Endodermal cell (in vitro differentiated cells): ENCODE measurements at places on chromosomes 1 and 21.

DNA sequence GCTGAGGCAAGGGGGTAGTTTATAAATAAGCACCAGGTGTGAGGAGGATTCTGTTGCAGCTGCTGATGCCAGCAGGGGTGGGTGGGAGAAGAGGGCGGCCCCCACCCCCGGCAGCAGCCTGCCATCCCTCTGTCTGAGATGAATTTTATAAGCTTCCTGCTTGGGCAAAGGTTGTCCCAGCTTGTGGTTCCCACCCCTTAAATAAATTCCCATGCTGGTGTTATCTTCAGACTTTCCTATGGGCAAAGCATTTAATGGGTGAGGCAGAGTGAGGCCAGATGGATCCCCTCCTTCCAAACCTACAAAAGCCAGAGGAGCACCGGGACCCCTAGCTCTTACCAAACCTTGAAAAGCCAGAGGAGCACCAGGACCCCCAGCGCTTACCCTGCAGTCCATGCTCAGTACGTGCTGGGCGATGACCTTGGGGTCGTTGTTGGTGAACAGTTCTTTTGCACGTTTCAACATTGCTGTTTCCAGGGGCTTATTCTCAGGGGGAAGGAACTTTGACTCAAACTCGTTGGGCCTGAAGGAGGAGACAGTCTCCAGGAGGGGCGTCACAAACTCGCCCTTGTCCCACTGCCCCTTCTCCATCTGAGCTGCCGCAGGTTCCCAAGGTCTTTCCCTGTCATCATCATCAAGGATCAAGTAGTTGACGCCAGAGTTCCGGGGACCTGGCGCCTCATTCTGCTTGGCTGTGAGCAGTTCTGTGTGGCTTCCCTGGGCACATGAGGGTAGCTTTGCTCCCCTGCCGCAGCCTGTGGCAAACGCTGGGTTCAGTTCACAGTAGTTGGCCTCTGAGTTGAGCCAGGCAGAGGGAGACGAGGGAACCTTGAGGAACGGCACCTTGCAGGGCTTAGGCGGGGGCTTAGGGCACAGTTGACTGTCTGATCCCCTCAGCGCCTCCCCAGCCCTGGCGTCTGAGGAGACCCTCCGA lies 99.5 kb downstream of the BCAR3 start:
- DNase-seq, result peak; percentile 37

DNA sequence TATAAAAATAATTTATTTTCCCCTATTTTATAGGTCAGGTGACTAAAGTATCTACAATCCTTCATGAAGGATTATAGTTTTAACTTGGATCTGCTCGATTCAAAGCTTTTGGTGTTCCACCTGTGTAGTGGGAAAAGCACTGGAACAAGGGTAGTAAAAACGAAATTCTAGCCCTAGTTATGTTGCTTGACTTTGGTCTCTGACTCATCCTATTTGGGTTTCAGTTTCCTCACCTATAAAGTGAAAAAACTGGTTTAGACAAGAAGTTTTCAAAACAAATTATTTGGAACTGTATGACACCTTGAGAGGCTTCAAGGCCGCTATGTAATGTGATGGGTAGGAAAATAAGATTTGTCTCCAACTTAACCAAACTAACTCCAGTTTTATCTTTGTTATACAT lies 505.2 kb upstream of the ZRANB2 start:
- no peak for DNase-seq

DNA sequence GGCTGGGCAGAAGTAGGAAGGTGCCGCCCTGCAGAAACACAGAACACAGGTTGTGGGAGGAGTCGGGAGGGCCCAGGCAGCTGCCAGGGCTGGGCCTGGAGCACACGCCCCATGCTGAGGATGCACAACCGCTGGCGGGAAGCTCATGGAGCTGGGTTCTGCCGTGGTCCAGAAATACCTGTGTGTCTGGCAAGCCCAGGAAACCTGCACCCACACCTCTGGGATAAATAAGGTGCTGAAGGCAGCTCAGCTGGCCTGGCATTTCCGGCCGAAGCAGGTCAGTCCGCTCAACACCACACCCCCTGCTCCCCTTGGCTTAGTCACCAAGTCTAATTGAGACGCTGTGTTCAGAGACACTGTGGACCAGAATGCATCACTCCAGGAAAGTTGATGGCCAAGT lies 32.1 kb downstream of the CTNNBIP1 start:
- DNase-seq, result no peak

DNA sequence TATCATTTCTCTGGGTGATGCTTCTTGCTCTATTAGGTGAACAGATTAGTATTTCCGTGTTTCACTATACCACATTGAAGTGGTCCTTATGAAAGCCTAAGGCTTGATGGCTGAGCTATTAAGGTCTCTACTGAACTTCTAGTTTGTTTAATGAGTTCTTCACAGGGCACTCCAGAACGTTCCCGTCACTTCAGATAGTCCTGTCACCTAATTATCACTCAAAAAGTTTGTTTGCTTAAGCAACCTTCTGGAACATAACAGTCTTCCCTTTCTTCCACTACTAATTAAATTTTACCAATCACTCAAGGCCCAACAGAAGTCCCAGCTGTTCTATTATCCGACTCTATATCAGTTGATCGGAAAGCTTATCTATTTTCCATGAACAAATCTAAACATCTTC lies 104.6 kb upstream of the ZC3H11B start:
- DNase-seq, result no peak

- DNase-seq, result no peak
Observed at GRCh38 chr1:150210091-150210490, 25.8 kb downstream of the ANP32E start.

- DNase-seq, result no peak
Observed at GRCh38 chr1:116766616-116767469, 12.6 kb downstream of the CD2 start.

DNA sequence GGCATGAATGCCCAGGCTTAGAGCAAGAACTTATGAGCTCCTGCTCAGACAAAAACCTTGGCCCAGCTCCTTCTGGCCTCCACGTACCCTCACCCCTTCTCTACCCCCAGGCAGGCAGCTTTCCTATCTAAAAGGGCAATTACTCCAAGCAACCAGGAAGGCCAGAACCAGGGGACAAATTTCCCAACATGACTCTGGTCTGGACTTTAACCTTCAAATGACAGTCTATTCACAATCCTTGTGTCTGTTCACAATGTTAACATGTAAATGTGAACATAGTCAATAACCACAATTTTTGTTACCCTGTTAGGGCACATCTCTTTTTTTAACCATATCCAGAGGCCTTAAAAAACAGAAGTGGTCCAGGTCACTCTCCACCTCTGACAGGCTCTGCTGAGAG lies 64.4 kb upstream of the LAPTM5 start:
- no peak for DNase-seq

GRCh38 chr1:173152598-173152997 lies 54.5 kb downstream of the TNFSF4 start:
- DNase-seq, result no peak

DNA sequence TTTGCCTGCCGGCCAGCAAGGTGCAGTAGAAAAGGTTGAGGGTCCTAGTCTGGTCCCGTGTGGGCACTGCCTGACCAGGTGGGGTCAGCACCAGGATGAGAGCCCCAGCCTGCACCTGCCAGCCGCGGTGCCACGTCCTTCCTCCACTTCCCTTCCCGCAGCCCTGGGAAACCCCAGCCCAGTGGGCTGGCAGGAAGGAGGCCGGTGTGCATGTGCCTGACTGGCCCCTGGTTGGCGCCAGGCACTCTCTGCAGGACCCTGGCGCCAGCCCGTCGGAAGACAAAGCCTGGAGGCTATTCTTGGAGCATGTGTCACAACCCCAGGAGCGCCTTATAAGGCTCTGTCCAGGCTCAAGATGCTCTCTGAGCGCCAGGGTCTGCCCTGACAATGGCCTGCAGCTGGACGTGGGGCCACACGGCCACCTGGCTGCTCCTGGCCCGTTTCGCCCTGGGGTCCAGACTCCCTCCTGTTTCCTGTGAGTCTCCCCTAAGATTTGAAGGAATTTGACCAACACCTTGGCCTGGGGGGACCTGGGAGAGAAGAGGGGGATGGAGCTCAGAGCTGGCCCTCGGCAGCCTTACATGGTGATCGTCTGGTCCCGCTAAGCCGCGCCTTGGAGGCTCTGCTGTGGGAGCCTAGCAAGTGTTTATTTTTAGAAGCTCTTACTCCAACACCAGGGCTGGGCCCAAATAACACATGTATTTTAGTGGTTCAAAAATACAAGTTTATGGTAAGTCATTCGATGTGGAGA lies 31.9 kb upstream of the POFUT2 start:
- peak; percentile 51 for DNase-seq

DNA sequence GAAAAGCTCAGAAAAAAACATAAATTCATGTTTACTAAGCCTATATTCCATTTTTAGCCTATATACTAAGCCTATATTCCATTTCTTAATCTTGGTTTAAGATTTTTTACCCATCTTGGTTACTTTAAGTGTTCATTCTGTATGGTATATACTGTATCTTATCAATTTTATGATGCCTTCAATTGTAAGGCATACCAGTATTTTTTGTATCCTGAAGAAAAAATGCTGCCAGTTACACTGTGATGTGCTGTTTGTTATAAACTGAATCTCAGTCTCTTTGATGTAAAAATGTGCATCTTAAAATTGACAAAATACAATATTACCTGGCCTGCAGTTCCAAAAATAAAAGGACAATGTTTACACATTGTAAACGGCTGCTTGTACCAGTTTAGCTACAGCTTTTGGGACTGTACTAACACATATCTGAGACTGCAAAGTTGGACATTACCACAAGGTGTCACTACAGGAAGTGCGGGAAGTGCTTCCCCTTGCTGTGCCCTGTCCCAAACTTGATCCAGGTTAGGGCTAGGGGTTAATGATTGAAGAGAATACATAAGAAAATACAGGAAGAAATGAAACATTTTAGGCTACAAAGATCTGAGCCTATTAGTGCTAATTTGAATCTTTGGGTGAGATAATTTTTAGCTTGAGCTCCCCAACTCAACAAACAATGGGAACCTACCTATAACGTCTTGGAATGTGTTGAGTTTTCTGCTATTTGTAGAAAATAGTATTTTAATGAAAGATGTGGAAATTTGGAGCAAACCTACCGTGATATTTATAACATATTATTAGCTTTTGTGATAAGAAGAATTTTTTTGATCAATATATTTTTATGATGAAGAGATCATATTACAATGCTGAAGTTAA lies 108.9 kb downstream of the LBR start:
- peak; percentile 75 for DNase-seq

DNA sequence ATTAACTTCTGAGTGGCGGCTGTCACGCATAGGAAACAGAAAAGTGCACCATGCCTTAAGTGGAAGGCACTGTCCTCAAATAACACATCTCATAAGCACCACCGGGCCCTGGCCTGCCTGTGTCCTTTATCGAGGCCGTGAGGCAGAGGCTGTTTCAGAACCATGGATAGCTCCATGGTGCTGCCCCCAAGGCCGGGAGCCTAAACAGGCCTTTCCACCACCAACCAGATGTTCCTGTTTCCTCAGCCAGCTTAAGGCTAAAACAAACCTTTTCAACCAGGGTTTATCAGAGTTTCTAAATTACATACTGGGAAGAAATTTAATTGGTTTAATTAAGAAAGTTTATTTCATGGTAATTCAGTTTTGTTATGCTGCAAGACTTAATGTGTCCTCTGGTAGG lies 114.4 kb downstream of the DMRTA2 start:
- DNase-seq, result peak; percentile 91

DNA sequence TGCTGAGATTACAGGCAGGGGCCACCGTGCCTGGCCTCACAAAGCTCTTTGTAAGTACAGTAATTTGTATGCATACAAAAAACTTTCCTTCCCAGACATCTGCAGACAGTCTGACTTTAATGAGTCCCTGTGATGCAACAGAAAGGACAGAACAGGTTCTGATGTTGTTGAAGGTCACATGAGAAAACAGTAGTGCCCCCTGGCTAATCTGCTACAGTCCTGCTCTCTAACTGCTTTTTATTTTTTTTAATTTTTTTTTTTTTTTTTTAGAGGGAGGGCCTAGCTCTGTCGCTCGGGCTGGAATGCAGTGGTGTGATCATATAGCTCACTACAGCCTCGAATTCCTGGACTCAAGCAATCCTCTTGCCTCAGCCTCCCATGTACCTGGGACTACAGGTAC lies 36.7 kb downstream of the ACBD3 start:
- DNase-seq, result no peak

DNA sequence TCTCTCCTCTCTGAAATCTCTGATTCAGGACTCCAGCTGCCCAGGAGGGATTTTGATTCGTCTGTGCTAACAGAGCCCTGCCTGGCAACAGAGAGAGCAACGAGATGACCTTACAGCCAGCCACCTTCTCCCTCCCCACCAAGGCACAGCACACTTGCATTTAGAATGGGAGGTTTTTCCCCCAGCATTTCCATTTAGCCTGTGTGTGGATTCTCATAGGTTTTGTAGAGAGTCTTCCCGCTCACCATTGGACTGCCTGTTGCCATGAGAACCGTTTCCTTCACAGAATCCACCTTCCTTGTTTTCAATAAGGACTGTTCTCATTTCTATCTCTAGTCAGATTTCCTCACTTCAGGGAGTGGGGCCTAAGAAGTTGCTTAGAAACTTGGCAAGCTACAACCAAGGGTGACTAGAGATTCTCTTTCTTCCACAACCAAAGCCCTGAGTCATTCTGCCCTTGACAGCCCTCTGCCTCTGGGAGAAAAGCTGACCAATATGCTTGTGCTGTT lies 5.8 kb upstream of the IKBKE start:
- DNase-seq, result no peak

DNA sequence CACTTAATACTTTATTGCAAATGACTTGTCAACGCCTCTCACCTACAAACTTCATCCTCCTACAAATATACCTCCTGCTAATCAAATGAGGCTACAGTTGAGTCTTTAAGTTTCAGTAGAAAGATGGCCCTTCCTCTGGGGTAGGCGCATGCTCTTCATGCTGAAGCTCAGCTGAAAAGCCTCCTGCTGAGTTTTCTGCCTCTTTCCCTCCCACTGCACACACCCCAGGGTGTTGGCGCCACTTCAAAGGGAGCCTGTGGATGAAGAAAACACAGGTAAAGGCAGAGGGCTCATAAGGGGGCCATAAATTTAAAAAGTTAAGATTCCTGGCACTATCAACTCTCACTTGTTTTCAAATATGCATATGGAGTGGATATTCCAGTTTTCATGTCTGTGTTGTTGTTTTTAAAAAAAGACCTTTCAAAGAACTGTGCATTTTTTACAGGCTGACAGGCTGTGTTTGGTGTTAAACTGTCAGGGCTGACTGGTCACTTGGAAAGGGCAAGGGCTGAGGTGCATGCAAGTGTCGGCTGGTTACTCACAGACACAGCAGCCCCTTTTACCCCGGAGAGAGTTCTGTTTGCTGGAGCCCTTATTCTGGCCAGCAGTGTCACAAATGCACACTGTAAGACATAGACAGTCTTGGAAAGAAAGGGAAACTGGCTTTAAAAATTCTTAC lies 42.9 kb upstream of the LGALS8 start:
- no peak for DNase-seq

- DNase-seq, result no peak
Observed at GRCh38 chr1:65189576-65190115, 41.6 kb downstream of the AK4 start.

GRCh38 chr1:83547901-83548300 lies 451.0 kb downstream of the TTLL7 start:
- no peak for DNase-seq

- DNase-seq, result no peak
Observed at GRCh38 chr1:110896090-110896489, 23.1 kb downstream of the CD53 start.

GRCh38 chr1:165468253-165468652 lies 23.3 kb upstream of the RXRG start:
- DNase-seq, result no peak

- no peak for DNase-seq
Observed at GRCh38 chr1:150141452-150141851, 8.3 kb upstream of the PLEKHO1 start.
